ENCODE measurements at places on chromosomes 5 and 9. TPM values are rescaled to one million over a fixed set of nuclear protein-coding genes. Genes with fewer than 3 reads are reported as not detected.

BTNL9 gene
- total RNA-seq, result not detected

DNA sequence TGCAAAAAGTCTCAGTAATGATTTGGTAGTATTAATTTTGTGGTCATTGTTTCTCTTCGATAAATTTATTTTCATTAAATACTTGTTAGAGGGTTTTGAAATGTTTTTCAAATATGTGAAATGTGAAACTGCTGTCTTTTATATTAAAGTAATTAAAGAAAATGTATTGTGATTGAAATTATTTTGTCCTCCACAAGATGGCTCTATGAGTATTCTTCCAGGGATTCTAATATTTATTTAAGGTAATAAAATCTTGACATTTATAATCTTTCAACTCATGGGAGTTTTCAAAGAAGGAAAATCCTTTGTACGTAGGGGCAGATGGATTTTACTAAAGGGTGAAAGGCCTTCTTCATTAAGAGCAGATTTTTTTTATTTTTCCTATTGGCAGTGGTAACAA, 19.3 kb downstream of the ISOC1 start:
- no peaks in the 10 kb centered on the region for H3K27me3 ChIP-seq
- DNase-seq, result no peak
- H3K27ac ChIP-seq, result no peak overlapping the region
- H3K4me3 ChIP-seq, result no peak overlapping the region
- H3K36me3 ChIP-seq, result no peaks in the 10 kb centered on the region

PIP5K1B gene
- not detected for total RNA-seq

GRCh38 chr5:105684799-105685198, 1985.9 kb downstream of the EFNA5 start:
- no peaks in the 10 kb centered on the region for H3K4me1 ChIP-seq
- H3K36me3 ChIP-seq, result no peaks in the 10 kb centered on the region
- no peak overlapping the region for H3K4me3 ChIP-seq
- DNase-seq, result no peak
- H3K27me3 ChIP-seq, result no peaks in the 10 kb centered on the region

GRCh38 chr9:111482694-111483438, 1.3 kb downstream of the ECPAS start:
- H3K4me3 ChIP-seq, result peak overlapping the region; percentile 99
- H3K27me3 ChIP-seq, result no peaks in the 10 kb centered on the region
- H3K4me1 ChIP-seq, result peaks cover 18% of the 10 kb centered on the region
- H3K36me3 ChIP-seq, result no peaks in the 10 kb centered on the region
- peak overlapping the region; percentile 78 for H3K27ac ChIP-seq
- peak; percentile 86 for DNase-seq

DNA sequence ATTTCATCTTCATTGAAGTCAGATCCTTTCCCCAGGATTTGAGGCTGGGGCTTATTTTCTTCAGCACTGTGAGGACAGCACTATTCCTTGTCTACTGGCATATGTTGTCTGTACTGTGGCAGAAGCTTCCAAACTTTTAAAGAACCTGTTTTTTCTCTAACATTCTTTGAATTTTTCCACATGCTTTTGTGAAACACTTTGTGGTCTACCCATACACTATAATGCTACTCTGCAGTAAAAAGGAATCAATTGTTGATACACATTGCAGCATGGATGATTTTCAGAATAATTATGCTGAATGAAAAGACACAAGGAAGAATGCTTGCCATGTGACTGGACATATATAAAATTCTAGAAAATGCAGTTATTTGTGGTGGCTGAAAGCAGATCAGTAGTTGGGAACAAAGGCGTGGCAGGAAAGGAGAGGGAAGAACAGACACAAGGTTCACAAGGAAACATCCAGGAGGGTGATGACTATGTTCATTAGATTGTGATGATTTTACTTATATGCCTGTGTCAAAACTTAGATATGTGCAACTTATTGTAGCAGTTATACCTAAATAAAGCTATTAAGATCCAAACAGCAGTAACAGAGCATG, 96.8 kb downstream of the WNK2 start:
- H3K27ac ChIP-seq, result no peak overlapping the region
- H3K4me3 ChIP-seq, result 0 out of 2 replicates have a peak overlapping the region, but pooled peaks have one; percentile 1
- no peak for DNase-seq
- H3K36me3 ChIP-seq, result peaks cover 4% of the 10 kb centered on the region

CFAP90 gene
- not detected for total RNA-seq

DNA sequence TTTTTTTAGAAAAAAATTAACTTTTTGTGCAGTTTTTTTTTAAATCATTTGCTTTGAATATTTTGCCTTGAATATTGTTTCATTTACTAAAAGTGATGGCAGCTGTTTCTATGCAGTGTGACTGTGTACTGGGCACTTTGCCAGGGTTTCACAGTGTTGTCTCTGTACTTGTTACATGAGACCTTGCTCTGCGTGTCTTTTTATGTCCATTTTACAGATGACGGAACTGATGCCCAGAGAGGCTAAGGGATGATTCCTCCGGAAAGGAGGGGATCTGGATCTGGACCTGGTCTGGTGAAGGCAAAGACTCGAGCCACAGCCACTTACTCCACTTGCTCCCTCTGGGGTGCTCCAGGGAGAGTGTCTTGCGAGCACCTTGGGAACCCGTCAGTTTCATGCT, 124.8 kb upstream of the PTCH1 start:
- H3K4me1 ChIP-seq, result no peaks in the 10 kb centered on the region
- H3K27me3 ChIP-seq, result no peaks in the 10 kb centered on the region
- DNase-seq, result no peak
- no peak overlapping the region for H3K4me3 ChIP-seq
- H3K27ac ChIP-seq, result no peak overlapping the region

DNA sequence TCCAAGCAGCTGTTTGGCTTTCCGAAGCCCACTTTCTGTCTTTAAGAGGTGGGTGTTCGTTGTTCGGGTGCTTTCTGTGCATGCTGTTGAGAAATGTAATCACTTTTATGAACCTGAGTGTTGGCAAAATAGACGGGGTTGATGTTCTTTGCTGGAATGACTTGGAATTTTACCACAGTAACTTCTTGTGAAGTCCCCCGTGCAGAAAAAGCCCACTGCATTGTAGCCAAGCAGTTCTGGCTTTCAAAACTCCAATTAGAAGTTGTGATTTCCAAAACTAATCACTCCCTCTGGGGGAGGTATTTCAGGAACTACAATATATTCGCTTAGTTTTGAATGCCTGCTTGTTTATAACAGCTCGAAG, 111.1 kb downstream of the PAM start:
- no peak for DNase-seq
- no peaks in the 10 kb centered on the region for H3K4me1 ChIP-seq
- H3K36me3 ChIP-seq, result no peaks in the 10 kb centered on the region
- H3K27ac ChIP-seq, result no peak overlapping the region

SHB gene
- 27.1 TPM for total RNA-seq

GRCh38 chr9:133787754-133788025, 49.5 kb upstream of the SARDH start:
- H3K4me1 ChIP-seq, result peaks cover 22% of the 10 kb centered on the region
- peak; percentile 81 for DNase-seq
- H3K27ac ChIP-seq, result no peak overlapping the region

MUSK gene
- not detected for total RNA-seq

CDH9 gene
- total RNA-seq, result not detected

DNA sequence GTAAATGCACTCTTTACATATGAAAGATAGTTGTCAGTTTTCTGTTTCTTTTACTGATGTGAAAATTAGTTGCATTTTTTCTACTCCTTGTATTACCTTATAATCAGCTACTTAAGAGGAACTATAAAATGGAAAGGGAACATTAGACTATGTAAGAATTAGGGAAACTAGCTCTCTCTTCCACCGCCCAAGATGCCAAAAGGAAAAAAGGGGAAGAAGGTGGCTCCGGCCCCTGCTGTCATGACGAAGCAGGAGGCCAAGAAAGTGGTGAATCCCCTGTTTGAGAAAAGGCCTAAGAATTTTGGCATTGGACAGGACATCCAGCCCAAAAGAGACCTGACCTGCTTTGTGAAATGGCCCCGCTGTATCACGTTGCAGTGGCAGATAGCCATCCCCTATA, 15.2 kb upstream of the HOMER1 start:
- H3K36me3 ChIP-seq, result no peaks in the 10 kb centered on the region
- no peaks in the 10 kb centered on the region for H3K27me3 ChIP-seq
- H3K27ac ChIP-seq, result no peak overlapping the region
- H3K4me1 ChIP-seq, result no peaks in the 10 kb centered on the region
- no peak overlapping the region for H3K4me3 ChIP-seq

- no peaks in the 10 kb centered on the region for H3K27me3 ChIP-seq
- H3K4me3 ChIP-seq, result no peak overlapping the region
- H3K27ac ChIP-seq, result no peak overlapping the region
- H3K4me1 ChIP-seq, result no peaks in the 10 kb centered on the region
- no peaks in the 10 kb centered on the region for H3K36me3 ChIP-seq
These were observed 128.4 kb downstream of the MAST4 start for GRCh38 chr5:66724349-66725139.

FBXO10 gene
- 25.8 TPM for total RNA-seq

ECSCR gene
- not detected for total RNA-seq

INSL6 gene
- total RNA-seq, result not detected

PCDHGB1 gene
- 15.3 TPM for total RNA-seq

DNA sequence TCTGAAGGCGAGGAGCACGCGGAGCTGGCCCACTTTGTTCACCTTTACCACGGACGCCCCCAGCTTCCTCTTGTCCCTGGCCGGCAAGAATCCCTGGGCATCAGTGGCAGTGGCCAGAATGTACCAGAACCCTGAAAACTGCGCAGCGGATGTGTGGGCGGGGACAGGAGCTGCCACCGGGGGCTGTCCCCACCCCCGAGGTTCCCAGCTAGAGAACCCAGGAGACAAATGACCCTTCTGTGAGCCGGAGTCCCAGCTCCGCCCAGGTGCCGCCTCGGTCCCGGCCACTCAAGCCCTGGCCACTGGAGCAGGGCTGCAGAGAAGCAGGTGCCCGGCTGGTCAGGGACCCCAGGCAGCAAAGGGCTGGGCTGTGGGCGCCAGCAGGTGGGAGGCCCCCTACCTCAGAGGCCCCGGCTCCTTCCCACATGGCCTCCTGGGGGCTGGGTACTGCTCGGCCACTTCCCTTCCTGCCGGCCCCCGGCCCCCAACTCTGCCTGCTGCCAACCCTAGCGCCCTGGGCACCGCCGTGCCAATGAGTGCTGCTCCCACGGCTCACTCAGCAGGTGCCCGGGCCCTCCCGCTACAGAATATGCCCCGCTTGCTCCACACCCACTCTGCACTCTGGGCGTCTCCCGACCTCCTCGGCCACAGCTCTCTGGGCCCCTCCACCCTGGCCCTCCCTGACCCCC, 713 bp downstream of the LCN10 start:
- H3K36me3 ChIP-seq, result no peaks in the 10 kb centered on the region
- H3K27ac ChIP-seq, result no peak overlapping the region
- no peak for DNase-seq
- H3K4me3 ChIP-seq, result no peak overlapping the region
- H3K27me3 ChIP-seq, result no peaks in the 10 kb centered on the region
